ENCODE measurements at places on chromosomes 16 and 17. TPM values are rescaled to one million over a fixed set of nuclear protein-coding genes. Genes with fewer than 3 reads are reported as not detected.

The NKD1 gene
- 0.48 TPM for polyA plus RNA-seq

The KRTAP4-6 gene
- not detected for polyA plus RNA-seq

The ZG16B gene
- not detected for polyA plus RNA-seq

The PYY gene
- not detected for polyA plus RNA-seq

The CES5A gene
- polyA plus RNA-seq = not detected

The KRT222 gene
- polyA plus RNA-seq = not detected

The MYH1 gene
- not detected for polyA plus RNA-seq

The CCDC40 gene
- polyA plus RNA-seq = not detected

The FBXO39 gene
- polyA plus RNA-seq = 0.14 TPM

The SSTR5 gene
- not detected for polyA plus RNA-seq

The SLC47A1 gene
- polyA plus RNA-seq = not detected

The ZDHHC1 gene
- polyA plus RNA-seq = not detected

The KCNAB3 gene
- 0.53 TPM for polyA plus RNA-seq

The USH1G gene
- polyA plus RNA-seq = not detected

The ZC3H7A gene
- 39.9 TPM for polyA plus RNA-seq

The TMC8 gene
- 172 TPM for polyA plus RNA-seq

The PRAC1 gene
- polyA plus RNA-seq = not detected

The KIF2B gene
- not detected for polyA plus RNA-seq

The TEKT5 gene
- polyA plus RNA-seq = not detected

The TPPP3 gene
- polyA plus RNA-seq = not detected

The NEK8 gene
- 4.5 TPM for polyA plus RNA-seq

The ADAD2 gene
- not detected for polyA plus RNA-seq

The TPSAB1 gene
- not detected for polyA plus RNA-seq

The CFAP52 gene
- polyA plus RNA-seq = not detected

The TBC1D3G gene
- not detected for polyA plus RNA-seq

The HBA1 gene
- not detected for polyA plus RNA-seq

Data from CD4-positive, alpha-beta memory T cell (primary cell).